ENCODE measurements at places on chromosomes 4 and X. TPM values are rescaled to one million over a fixed set of nuclear protein-coding genes. Genes with fewer than 3 reads are reported as not detected.

The IDUA gene
- total RNA-seq = 5.7 TPM

The NPY2R gene
- not detected for total RNA-seq

The RGN gene
- 0.15 TPM for total RNA-seq

The ARHGEF38 gene
- not detected for total RNA-seq

The CLDN22 gene
- not detected for total RNA-seq

The LINC00632 gene
- total RNA-seq = 0.24 TPM

The NPFFR2 gene
- not detected for total RNA-seq

The IL9R gene
- 4.1 TPM for total RNA-seq

The RPL10 gene
- 4,064 TPM for total RNA-seq

The MAGEA3 gene
- not detected for total RNA-seq

GRCh38 chr4:79272126-79272525 is 53.7 kb downstream of the NAA11 start:
- no peaks in the 10 kb centered on the region for H3K4me1 ChIP-seq
- H3K36me3 ChIP-seq = no peaks in the 10 kb centered on the region

DNA sequence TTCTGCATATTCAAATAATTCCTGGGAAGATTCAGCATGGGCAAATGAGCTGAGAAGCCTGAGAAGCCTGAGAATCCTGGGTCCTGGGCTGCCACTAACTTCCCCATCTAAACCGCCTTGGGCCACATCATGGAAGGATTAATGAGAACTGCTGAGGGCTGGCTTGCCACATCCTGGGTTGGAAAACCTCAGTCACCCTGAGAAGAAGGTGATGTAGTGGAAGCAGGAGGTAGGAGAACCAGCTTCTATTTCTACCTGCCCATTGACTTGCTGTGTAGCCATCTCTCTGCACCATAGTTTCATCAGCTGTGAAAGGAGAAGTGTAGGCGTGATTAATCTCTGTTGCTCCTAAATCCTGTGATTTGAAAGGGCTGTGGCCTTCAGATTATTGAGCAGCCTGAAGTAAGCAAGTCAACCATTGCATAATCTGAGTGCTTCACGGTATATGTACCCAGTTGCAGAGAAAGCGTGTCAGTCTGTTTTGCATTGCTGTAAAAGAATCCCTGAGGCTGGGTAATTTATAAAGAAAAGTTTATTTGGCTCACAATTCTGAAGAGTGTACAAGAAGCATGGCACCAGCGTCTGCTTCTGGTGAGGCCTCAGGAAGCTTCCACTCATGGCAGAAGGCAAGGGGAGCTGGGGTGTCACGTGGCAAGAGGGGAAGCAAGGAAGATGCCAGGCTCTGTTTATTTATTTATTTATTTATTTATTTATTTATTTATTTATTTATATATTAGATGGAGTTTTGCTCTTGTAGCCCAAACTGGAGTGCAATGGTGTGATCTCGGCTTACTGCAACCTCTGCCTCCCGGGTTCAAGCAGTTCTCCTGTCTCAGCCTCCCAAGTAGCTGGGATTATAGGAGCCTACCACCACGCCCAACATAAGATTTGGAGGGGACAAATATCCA is 140.9 kb upstream of the ATP6AP2 start:
- no peaks in the 10 kb centered on the region for H3K27me3 ChIP-seq
- no peaks in the 10 kb centered on the region for H3K36me3 ChIP-seq
- no peaks in the 10 kb centered on the region for H3K4me1 ChIP-seq
- H3K27ac ChIP-seq = no peak overlapping the region

DNA sequence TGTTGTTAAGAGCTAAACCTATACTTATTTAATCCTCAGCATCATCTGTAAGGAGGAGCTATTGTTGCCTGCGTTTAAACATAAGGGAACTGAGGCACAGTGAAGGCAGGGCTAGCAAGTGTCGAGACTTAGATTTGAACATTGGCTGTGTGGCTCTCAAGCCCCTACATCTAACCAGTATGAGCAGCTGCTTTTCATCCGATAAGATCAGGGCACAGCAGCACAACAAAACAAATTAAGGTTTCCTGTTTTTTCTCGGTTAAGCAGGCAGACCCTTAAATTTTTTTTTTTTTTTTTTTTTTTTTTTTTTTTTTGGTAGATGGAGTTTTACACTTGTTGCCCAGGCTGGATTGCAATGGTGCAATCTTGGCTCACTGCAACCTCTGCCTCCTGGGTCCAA is 35.6 kb downstream of the RAB40A start:
- DNase-seq = no peak
- H3K36me3 ChIP-seq = no peaks in the 10 kb centered on the region
- H3K27me3 ChIP-seq = no peaks in the 10 kb centered on the region
- H3K27ac ChIP-seq = no peak overlapping the region

DNA sequence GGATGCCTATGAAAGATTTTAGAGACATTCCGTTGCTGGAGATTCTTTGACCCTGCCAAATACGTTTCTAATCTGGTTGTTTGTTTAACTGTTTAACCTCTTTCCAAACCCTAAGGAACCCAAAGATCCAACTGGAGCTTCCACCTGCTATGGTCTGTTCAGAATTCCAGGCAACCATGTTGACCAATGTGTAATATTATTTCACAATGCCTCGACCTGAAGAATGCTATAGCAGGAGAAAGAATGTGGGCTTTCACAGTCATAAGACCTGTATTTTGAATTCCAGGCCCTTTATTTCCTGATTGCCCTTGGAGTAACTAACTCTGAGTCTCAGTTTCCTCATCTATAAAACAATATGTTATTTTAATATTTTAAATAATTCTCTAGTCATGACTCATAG is 90.8 kb downstream of the COL25A1 start:
- no peaks in the 10 kb centered on the region for H3K27me3 ChIP-seq
- no peak overlapping the region for H3K4me3 ChIP-seq
- no peaks in the 10 kb centered on the region for H3K36me3 ChIP-seq
- DNase-seq = no peak

GRCh38 chrX:13845721-13846378 is 29.0 kb upstream of the GPM6B start:
- no peaks in the 10 kb centered on the region for H3K36me3 ChIP-seq
- no peaks in the 10 kb centered on the region for H3K27me3 ChIP-seq
- H3K4me1 ChIP-seq = no peaks in the 10 kb centered on the region
- no peak overlapping the region for H3K4me3 ChIP-seq

DNA sequence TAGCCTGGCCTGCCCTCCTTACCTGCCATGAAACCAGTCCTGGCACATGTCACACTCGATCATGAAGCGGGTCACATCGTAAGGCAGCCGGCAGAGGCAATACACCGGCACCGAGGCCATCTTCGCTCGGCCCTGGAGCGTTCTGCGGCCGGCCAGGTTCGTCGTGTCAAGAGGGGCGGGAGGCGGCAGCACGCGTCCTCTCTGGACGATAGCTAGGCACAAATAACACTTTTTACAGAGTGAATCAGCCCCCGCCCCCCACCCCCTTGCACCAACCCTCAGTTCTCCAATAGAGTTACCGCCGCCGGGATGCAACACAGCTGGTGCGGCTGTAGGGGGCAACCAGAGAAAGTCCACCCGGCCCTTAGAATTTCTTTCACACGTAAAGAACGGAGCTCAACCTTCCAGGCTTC is 1.7 kb downstream of the PHF8 start:
- H3K27ac ChIP-seq = no peak overlapping the region
- H3K4me3 ChIP-seq = peak overlapping the region; percentile 66
- DNase-seq = no peak
- H3K4me1 ChIP-seq = peaks cover 4% of the 10 kb centered on the region
- no peaks in the 10 kb centered on the region for H3K27me3 ChIP-seq

- 0 out of 2 replicates have a peak, but pooled peaks cover 3% of the 10 kb centered on the region for H3K4me1 ChIP-seq
- peak overlapping the region; percentile 46 for H3K4me3 ChIP-seq
- H3K27me3 ChIP-seq = no peaks in the 10 kb centered on the region
- no peak for DNase-seq
- peak overlapping the region; percentile 83 for H3K27ac ChIP-seq
- no peaks in the 10 kb centered on the region for H3K36me3 ChIP-seq
Observed at GRCh38 chrX:71532078-71532752, 689 bp upstream of the OGT start.

- no peak for DNase-seq
- no peak overlapping the region for H3K4me3 ChIP-seq
- H3K36me3 ChIP-seq = no peaks in the 10 kb centered on the region
Observed at GRCh38 chrX:40299641-40300046, 201.9 kb upstream of the BCOR start.

DNA sequence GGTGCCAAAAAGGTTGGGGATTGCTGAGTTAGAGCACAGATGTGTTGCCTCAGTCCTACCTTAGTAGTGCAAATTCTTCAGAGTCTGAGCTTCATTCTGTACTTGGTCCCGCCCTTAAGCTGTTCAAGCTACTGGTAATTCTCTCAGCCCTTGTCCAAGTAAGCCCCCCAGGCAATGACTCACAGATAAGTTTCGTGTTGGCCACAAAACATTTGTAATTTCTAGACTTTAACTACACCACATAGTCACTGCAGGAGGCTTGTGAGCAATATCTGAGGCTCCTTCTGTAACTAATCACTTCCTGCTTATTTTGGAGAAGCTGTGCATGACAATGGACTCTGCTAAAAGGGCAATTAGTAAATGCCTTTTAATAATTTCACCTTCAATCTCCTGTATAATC is 1420.5 kb downstream of the PCDH7 start:
- DNase-seq = no peak
- H3K27me3 ChIP-seq = no peaks in the 10 kb centered on the region
- no peak overlapping the region for H3K27ac ChIP-seq
- H3K4me3 ChIP-seq = no peak overlapping the region

DNA sequence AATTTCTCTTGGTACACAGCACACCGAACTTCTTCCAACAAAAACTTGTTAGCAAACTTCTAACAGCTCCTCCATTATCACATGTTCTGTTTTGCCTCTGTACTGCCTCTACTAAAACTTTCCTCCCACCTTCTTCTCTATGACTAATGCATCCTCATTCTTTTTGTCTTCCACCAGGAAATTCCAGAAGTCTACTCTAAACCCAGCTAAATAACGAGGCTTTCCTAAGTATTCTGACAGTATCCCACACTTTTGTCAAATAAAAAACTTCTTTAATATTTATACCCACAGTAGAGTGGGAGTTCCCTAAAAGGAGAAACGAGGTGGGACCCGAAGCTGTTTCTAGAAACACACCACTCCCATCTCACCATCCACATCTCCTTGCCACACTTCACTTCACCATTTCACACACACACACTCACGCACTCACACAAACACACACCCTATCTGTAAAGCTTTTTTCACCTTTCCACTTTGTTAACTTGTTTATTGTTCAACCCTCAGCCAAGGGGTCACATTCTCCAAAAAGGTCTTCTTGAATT is 280.3 kb downstream of the ARAP2 start:
- no peak for DNase-seq
- H3K36me3 ChIP-seq = no peaks in the 10 kb centered on the region
- H3K4me3 ChIP-seq = no peak overlapping the region

GRCh38 chr4:79959652-79960051 is 113.4 kb downstream of the ANTXR2 start:
- no peaks in the 10 kb centered on the region for H3K27me3 ChIP-seq
- H3K27ac ChIP-seq = no peak overlapping the region
- H3K36me3 ChIP-seq = no peaks in the 10 kb centered on the region
- no peak for DNase-seq
- no peak overlapping the region for H3K4me3 ChIP-seq

GRCh38 chr4:55468724-55469123 is 73.0 kb downstream of the TMEM165 start:
- H3K4me1 ChIP-seq = no peaks in the 10 kb centered on the region
- no peaks in the 10 kb centered on the region for H3K27me3 ChIP-seq
- DNase-seq = no peak
- no peak overlapping the region for H3K4me3 ChIP-seq
- H3K36me3 ChIP-seq = peaks cover 7% of the 10 kb centered on the region

DNA sequence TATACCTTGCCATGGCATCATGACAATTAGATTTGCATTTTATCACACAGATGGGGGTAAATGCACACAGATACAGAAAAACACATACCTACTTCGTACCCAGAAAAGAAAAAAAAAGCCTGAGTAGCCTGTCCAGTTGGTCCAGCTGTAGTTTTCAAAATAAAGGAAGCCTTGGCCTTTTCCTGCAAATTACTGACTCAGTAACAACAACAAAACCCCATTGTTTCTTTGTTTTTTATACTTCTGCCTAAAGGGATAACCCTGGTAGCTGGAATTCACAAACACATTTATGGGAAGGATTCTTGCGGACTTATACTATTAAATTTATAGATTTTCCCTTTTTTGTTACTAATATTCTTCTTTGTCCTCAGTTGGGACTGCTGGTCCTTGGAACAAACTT is 156.4 kb upstream of the PCDH10 start:
- no peaks in the 10 kb centered on the region for H3K36me3 ChIP-seq
- H3K4me1 ChIP-seq = no peaks in the 10 kb centered on the region

GRCh38 chrX:132034648-132035047 is 11.5 kb downstream of the STK26 start:
- DNase-seq = no peak
- H3K4me1 ChIP-seq = no peaks in the 10 kb centered on the region
- H3K36me3 ChIP-seq = no peaks in the 10 kb centered on the region
- peak overlapping the region; percentile 29 for H3K4me3 ChIP-seq
- peak overlapping the region; percentile 48 for H3K27ac ChIP-seq
- no peaks in the 10 kb centered on the region for H3K27me3 ChIP-seq

DNA sequence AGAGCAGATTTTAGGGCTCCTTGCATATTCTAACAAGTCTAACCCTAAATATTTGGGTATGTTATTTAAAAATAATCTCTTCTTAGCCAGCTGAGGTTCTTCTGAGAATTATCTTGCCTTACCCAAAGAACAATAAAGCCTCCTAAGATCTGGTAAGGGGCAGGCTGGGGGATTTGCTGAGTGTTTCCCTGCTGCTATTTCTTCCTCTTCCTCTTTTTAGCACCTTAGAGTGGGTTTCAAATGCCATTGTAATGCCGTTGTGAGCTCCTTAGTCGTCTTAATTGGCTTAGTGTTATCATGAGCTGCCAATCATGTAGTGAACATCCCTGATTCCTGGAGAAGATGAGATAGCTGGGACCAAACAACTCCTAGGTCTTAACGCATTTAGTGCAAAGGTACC is 15.4 kb downstream of the STOX2 start:
- H3K4me1 ChIP-seq = no peaks in the 10 kb centered on the region
- H3K27ac ChIP-seq = no peak overlapping the region
- no peaks in the 10 kb centered on the region for H3K27me3 ChIP-seq
- H3K4me3 ChIP-seq = no peak overlapping the region

DNA sequence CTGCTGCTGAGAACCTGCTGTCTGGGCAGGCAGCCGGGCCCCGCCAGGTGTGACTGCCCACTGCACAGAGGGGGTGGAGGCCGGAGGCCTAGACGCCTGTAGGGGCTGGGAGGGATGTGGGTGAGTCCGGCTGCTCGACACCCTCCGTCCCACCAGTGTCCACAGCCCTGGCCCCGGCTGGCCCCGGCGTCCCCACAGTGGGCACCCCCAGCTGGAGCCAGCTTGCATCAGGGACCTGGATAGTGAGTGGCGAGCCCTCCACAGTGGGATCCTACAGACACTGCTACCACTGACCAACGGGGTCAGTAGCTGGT is 34.7 kb upstream of the SPON2 start:
- no peaks in the 10 kb centered on the region for H3K27me3 ChIP-seq
- peaks cover 25% of the 10 kb centered on the region for H3K4me1 ChIP-seq
- H3K27ac ChIP-seq = no peak overlapping the region
- DNase-seq = no peak
